Lower lobe of right lung (tissue), 2 donors: ENCODE measurements at places on chromosomes 1 and 21. TPM values are rescaled to one million over a fixed set of nuclear protein-coding genes. Genes with fewer than 3 reads are reported as not detected.

The TINAGL1 gene
- total RNA-seq = 64.5 TPM

- DNase-seq = peak; percentile 47
These were observed 35.5 kb upstream of the ZNF362 start for GRCh38 chr1:33220676-33221384.

DNA sequence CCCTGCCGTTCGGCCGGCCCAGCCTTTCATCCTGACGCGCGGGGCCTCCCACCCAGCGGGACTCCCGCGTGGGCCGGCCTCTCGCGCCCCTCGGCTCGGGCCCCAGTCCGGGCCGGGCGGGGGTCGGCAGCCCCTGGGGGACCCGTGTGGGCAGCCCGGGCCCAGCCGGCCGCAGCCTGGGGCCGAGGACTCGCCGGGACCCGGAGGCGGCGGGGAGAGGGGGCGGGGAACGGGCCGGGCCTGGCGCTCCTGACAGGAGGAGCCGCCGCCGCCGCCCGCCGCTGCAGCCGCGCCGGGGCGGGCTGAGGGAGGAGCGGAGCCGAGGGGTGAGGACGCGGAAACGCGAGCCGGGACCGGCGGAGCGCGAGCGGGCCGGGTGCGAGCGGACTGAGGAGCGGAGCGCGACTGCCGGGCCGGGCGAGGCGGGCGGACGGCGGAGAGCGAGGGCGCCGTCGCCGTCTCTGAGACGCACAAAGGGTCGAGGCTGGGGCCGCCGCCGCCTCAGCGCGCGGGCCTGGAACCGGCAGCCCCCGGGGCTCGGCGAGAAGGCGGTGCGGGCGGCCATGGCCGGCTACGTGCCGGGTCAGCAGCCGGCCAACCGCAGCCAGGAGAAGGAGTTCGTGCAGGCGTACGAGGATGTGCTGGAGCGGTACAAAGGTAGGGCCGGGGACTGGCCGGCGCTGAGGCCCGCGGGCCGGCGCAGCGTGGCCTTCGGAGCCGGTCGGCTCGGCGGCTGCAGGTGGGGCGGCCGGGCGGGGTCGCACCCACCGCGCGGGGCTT is 79.1 kb downstream of the NDUFS5 start:
- peak; percentile 84 for DNase-seq

The KRTAP12-2 gene
- total RNA-seq = not detected
